ENCODE measurements at places on chromosomes 13 and 19.

DNA sequence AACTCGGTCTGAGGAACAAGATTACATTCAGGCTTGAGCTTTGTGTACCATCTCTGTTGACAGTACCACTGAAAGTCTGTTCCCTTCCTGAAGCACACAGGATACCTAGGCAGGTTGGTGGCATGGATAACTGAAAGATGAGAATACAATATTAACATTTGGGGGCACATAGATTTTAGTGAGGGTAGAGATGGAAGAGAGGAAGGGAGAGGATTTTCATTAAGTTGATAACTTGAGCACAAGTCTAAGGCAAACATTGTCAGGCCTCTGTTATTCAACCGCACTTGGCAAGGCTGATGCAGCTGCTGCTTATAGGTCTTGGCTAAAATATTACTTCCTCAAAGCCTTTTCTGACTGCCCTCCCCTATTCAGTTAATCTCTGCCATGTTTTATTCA lies 10.9 kb downstream of the MIR17HG start:
- DNase-seq, result no peak

DNA sequence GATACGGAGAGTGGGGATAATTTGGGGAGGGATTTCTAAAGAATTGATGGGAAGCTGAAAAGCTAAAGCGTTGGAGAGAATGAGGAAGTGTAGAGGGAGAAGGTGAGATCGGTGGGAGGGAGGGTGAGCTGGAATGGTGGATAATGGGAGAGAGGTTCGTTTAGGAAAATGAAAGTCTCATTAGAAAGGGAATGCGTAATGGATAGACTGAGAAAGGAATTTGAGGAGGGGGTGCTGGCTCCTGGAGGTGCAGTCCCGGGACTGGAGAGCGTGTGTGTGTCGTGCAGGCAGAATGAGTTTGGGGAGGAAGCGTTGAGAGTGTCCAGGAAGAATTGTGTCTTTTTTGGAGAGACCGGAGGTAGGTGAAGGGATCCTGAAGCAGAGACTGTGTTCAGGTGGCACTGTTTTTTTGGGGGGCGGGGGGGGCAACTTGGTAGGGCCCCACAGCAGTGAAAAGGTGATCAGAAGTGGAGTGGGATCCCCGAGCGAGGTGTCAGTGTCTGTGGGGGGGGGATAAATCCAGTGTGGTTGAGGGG lies 1.4 kb downstream of the ACTN4 start:
- no peak for DNase-seq

GRCh38 chr19:33192010-33192409 lies 2.1 kb upstream of the LRP3 start:
- no peak for DNase-seq

DNA sequence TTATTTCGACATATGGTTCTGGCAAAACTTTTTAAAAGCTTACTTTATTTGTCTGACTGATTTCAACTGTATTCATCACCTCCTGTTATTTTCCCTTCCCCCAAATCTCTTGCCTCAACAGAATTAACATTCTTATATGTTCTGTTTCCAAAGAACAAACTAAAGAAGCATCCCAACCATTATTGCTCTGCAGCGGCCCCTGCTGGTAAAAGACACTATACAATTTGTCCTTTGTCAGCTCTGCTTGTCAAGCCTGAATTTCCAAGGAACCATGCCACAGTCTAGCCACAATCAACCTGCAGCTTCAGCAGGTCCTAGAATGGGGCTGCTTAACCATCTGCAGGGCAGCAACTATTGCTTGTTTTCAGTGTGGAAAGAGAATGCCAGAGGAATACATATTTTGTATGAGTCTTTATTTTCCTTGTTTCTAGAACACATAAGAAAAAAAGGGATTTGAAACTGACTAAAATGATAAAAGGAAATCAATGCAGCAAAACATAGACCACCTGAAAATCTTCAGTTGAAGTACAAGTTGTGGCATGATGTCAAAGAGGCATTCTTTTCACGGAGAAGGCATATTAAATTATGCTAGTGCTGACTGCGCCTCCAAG lies 845.3 kb downstream of the DIAPH3 start:
- peak; percentile 1 for DNase-seq

DNA sequence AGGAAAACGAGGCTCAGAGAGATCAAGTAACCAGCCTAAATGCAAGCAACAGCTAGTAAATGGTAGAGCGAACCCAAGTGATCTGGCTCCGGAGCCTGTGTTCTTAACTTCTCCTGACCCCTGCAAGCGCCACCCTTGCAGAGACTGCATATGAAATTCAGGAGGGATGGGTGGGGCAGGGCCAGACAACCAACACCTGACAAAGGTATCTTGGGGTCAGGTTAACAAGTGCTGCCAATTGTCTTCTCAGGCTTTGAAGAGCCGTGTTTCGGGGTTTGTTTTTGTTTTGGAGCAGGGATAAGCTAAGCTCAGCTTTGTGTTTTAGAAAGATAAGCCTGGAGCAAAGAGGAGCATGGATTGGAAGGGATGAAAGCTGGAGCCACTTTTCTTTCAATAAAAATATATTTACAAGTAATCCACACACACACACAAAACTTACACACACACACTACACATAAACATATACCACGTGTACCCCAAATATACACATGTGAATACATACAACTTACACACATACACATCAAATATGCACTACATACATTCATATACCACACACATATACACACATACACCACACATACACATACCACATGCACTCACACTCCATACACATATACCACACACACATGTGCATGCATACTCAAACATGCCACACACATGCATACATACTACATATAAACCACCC lies 722.0 kb downstream of the DIAPH3 start:
- no peak for DNase-seq

GRCh38 chr19:28634837-28635236 lies 578.1 kb downstream of the UQCRFS1 start:
- DNase-seq, result no peak
